LoVo (cell line): ENCODE measurements at places on chromosomes 7 and 10.

DNA sequence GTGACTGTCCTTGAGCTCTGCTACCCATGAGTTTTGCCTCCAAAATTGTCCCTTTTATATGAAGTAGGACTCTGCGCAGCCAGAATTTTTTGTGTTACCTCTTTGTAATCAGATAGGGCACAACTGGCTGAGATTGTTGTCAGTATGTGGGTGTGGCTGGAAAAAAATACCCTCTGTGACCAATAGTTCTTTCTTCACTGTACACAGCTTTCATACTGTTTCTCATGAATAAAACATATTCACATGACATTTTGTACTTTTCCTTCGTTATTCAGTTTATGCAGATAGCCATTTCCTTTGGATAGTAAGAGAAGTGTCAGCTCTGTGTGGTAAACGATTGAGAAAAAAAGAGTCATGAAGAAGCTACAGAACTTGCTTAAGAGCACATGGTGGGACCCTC, 49.6 kb upstream of the WNT8B start:
- no peak for DNase-seq

DNA sequence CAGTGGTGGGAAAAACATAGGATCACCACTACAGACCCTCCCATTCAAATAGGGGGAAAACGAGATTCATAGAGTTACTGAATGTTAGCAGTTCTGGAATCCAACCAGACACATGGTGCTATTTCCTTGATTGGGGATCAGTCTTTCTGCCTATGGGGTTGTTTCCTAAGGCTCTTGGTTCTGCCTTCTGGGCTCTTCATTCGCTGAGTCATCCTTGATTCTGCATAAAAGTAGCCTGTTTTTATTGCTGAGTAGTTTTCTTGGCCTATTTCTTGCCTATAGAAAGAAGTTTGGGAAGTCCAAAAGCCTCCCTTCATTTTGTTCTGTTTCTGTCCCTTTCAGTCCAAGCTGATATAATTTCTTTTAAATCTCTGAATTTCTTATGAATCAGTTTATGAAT, 99.3 kb upstream of the OIT3 start:
- DNase-seq: no peak

- DNase-seq: no peak
These were observed 50.8 kb upstream of the ZMIZ1 start for GRCh38 chr10:79017882-79018520.

- DNase-seq: no peak
These were observed 21.0 kb upstream of the RALA start for GRCh38 chr7:39602351-39602750.

DNA sequence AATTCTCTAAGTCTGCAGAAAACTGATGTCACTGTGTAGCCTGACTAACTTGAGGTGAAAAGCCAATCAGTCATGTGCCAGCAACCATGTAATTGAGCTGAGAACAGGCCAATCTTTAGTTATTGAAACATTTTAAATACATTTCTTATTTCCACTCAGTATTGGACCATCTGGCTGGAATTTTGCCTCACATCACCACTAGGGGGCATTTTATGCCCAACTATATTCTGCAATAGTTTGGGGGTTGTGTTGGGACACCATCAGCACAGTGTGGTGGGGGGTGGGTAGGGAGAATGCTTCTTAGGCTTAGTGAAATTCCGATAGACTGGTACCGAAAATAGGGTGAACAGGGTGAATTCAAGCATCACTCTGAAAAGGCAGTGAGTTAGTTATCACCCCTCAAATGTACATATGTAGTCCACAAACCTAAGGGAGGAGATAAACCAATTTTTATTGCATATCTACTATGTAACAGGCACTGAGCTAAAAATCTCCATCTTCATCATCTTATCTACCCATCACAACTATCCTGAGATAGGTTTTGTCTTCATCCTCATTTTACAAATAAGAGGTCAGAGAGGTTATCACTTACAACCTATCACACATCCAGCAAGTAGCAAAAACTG, 17.8 kb downstream of the NPSR1 start:
- DNase-seq: peak; percentile 13

DNA sequence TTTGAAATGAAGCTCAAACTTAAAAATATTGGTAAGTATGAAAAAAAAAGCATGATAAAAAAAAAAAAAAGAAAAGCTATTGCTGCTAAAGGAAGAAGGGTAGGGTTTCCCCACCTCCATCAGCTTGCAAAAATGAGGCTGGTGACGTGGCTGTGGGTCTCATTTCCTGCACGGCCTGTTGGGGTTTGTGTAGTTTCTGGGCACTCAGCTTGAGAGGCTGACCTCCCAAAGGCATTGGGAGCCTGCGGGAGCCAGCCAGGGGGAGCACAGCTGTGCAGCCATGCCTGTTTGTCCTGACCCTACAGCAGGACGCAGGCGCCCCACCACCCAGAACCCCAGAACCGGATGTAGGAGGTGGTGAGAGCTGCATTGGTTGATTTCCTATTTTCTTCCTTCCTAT, 48.8 kb upstream of the CARD11 start:
- DNase-seq: no peak
